ENCODE measurements at places on chromosomes 6 and 20.

DNA sequence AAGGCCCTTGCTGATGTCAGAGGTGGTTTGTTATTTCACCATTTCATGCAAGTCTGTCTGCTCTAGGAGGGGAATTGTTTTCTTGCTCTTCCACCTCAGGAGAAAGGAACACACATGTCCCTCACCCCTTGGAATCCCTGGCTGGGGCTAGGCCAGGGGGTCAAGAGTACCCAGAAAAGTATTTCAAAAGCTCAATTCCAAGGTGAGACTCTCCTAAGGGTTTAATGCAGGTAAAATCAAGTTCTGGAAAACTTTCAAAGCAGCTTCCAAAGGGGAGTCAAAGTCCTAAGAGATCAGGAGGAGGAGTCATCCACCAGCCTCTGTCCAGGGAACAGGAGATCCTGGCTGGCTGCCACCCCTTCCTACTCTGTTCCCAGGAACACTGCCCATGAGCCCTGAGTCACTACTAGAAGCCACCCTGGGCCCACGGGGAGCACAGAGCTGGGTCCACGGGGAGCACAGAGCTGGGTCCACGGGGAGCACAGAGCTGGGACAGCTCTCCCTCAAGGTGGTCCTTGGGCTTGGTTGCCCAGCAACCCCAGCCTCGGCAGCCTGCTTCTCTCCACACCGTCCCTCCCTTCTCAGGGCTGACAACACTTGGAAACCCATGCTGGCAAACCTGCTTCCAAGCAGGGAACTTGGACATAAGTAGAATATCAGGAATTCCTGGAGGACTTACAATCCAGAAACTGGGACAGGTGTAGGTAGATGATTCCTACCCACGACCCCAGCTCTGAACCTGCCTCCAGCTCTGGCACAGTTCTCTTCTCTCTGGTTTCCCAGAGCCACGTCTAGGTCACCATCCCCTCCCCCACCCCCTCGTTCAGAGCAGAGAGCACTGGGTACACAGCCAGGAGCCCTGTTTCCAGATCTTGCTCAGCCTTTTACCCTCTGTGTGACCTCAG, 35.3 kb upstream of the CDKN1A start:
- DNase-seq: peak; percentile 73

DNA sequence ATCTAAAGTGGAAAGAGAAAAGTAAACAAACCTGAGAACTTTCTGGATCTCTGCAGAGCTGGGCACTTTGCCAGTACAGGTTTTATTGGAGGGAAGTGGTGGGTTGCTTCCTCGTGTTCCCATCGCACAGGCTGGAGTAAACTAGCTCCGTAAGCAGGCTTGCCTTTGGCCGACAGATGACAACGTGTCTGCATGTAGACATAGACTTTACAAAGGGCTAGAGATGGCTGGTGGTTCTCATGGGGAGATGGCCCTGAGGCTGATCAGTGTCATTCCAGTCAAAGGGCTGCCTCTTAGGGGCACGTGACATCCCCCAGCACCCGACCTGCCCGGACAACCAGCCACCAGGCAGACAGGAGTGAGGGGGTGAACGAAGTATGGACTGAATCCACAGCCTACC, 98.8 kb downstream of the YTHDF1 start:
- DNase-seq: no peak

DNA sequence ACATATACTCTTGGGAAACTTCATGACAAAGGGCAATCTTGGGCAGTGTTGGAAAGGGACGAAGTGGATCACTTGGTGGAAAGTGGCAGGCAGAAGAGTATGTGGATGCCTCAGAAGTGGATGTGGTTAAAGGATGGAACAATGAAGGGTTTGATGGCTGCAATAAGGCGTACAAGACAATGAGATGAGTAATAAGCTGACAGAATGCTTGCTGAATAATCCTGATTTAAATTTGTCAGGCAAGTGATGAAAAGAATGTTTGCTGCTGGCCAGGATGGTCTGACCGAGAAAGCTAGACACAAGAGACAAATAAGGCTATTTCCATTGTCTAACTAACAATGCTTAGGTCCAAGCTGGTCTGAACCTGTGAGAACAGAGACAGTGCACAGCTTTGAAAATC, 61.6 kb upstream of the CEP85L start:
- DNase-seq: peak; percentile 65

- DNase-seq: no peak
Observed at GRCh38 chr6:21398741-21399325, 194.7 kb upstream of the SOX4 start.

GRCh38 chr6:139369568-139370282, 4.7 kb downstream of the CITED2 start:
- DNase-seq: peak; percentile 36

DNA sequence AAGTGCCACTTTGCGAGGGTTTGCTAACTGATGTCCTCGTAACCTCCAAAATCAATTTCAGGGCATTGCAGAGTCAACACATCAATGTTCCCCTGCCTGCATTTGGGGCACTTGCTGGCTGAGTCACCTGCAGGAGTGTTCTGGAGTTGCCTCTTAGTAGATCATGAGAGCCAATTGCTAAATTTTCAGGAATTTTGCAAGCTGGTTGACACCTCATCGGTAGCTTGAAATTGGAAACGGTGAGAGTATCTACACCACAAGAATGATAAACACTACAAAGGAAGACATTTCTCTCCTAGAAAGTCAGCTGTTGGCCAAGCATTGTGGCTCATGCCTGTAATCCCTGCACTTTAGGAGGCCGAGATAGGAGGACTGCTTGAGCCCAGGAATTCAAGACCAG, 10.8 kb upstream of the BFSP1 start:
- no peak for DNase-seq

DNA sequence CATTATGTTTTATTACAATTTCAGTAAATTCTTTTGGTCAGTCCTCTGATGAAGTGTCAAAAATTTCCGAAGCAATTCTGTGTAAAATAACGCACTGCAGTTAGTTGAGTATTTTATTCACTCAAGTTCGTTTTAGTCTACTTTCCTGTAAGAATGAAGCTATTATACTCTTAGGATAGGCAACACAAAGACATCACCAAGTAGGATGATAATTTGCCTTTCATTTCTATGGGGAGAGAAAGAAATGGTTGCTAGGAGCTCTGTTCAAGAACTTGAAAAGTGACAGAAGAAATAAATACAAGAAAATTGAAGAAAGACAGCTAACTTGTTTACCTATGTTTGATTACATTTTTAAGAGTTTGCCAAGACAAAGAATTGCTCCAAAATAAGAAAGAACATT, 290.4 kb downstream of the EYS start:
- DNase-seq: no peak

DNA sequence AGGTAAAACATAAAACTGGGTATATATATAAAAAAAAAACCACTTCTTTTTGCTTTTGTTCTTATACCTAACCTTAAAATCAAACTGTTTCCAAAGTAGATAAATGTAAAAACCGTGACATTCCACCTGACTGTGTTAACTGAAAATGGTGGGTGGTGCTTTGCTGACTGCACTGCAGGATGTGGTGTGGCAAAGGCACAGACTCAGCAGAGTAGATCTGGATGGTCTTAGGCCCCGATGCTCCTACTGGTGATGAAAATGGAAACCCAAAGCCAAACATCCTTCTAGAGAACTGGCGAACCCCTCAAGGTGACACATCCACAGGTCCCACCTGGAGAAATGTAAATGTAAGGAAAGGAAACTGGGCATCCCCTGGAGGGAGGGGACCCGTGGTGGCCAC, 8.9 kb downstream of the TGIF2 start:
- no peak for DNase-seq

GRCh38 chr20:41205313-41205712, 68.0 kb downstream of the PLCG1 start:
- DNase-seq: no peak

- no peak for DNase-seq
Observed at GRCh38 chr6:17519120-17519519, 81.0 kb upstream of the FAM8A1 start.

DNA sequence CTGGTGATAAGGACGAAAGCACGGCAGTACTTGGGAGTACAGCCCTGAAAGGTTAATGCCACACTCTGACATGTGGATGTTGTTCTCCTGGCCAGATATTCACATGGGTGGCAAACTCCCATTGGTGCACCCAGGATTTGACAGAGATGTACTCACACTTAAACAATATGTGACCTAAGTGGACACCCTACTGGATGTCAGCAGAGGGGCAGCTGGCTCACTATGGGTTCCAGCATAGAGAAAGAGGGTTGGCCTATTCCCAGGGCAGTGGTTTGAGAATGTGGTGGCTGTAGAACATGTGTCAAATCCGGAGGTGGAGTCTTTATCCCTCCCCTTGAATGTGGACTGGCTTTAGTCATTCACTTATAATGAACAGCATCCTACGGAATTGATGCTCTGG, 333.2 kb downstream of the DHX35 start:
- no peak for DNase-seq

DNA sequence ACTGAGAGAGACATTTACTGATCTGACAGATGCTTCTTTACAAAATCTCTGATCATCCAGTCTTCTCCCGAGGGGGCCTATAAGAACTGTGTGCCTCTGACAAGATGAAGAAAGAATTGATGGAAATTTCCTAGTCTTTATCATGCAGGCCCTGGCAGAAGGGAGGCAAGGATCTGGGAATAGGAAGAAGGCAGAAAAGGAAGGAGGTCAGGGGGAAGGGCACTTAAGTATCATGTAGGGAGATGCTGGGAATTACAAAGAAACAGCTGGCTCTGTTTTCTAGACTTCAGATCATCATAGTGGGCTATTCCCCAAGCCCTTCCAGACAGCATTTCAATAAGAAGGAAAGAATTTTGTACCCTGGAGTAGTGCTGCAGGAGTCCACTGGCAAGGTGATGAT, 243.3 kb upstream of the MOCS1 start:
- no peak for DNase-seq

DNA sequence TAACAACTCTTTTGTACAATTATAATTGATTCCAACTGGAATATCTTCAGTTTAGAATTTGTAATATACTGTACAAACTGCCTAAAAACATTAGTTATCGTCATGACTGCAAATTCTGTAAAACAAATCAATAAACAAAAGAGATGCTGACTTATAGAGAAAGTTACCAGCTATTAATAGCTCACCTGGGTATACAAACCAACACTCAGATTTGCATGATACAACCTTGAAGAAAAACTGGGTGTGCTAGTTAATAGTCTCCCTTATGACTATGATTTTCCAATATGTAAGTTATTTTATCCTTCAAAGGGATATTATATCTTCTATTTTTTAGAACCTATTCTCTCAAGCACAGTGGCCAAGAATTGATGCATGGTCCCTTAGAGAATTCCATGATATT, 698.5 kb downstream of the FRK start:
- no peak for DNase-seq

DNA sequence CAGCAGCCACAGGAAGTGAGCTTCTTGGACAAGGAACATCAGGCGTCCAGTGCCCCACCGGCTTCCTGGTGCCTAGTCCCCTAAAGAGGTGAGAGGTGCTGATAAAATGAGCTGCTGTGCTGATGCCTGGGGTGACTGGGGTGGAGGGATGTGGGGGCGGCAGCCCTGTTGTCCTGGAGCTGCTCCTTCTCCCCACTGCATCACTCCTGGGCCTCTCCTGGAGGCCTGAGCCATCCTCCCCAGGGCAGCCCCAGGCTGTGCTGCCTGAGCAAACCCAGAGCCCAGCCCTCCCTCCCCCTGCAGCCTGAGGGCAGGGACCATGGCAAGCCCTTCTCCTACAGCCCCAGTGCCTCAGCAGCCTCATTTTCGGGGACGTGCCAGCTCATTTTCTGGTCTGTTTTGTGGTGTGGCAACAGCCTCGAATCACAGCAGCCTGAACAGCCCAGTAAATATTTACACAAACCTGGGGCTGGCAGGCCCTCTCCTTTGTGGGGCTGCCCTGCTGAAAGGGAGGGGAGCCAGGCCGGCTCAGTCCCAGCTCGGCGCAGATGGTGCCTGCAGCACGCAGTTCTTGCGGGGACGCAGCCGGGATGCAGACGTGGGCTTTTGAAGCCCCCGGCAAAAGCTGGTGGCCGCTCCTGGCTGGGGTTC, 259.9 kb downstream of the DLL1 start:
- no peak for DNase-seq

- DNase-seq: no peak
Observed at GRCh38 chr6:98687752-98688151, 146.6 kb upstream of the POU3F2 start.

- DNase-seq: no peak
Observed at GRCh38 chr6:37709250-37709931, 11.7 kb upstream of the MDGA1 start.

- DNase-seq: no peak
Observed at GRCh38 chr6:14856177-14856576, 389.7 kb upstream of the JARID2 start.
